ENCODE measurements at places on chromosomes 7 and 10. TPM values are rescaled to one million over a fixed set of nuclear protein-coding genes. Genes with fewer than 3 reads are reported as not detected.

DNA sequence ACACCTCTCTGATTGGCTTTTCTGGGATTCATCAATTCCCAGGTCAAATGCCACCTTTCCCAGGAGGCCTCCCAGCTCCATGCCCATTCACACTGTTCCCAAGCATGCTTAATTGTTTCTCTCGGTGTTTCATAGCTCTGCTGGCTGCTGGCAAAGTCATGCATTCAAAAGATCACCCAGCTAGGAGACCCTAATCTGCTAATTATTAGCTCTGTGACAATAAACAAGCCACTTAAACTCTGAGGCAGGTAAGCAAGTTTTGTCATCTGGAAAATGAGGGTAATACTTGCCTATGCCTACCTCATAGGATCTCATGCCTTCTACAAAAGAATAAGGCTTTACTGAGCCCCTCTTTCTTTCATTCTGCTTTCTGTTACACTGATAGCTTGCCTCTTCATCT lies 828 bp upstream of the KEL start:
- no peaks in the 10 kb centered on the region for H3K27me3 ChIP-seq
- H3K27ac ChIP-seq: no peak overlapping the region
- H3K36me3 ChIP-seq: no peaks in the 10 kb centered on the region
- H3K4me3 ChIP-seq: no peak overlapping the region

DNA sequence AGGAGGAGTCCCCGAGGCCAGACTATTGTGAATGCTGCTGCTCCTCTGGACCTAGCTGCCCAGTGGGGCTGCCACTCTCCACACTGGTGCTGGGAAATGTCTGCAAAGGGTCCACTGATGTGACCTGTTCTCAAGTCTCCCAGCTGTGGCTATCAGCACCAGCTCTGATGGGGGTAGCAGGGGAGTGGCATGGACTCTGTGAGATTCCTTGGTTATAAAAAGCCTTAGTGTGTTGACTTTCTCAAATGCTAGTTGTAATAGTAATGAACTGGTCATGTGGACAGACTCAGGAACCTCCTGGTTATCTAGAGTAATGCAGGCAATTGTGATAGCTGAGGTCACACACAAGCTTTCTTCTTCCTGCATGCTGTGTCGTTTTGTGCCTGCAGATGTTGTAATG lies 34.1 kb upstream of the ARMC3 start:
- no peak overlapping the region for H3K4me3 ChIP-seq
- H3K36me3 ChIP-seq: no peaks in the 10 kb centered on the region
- H3K27me3 ChIP-seq: no peaks in the 10 kb centered on the region

GRCh38 chr7:118802726-118803125 lies 578.2 kb downstream of the ANKRD7 start:
- DNase-seq: no peak
- no peak overlapping the region for H3K27ac ChIP-seq
- H3K27me3 ChIP-seq: no peaks in the 10 kb centered on the region
- H3K4me1 ChIP-seq: no peaks in the 10 kb centered on the region

Gene LRRC17
- 4.3 TPM for total RNA-seq

DNA sequence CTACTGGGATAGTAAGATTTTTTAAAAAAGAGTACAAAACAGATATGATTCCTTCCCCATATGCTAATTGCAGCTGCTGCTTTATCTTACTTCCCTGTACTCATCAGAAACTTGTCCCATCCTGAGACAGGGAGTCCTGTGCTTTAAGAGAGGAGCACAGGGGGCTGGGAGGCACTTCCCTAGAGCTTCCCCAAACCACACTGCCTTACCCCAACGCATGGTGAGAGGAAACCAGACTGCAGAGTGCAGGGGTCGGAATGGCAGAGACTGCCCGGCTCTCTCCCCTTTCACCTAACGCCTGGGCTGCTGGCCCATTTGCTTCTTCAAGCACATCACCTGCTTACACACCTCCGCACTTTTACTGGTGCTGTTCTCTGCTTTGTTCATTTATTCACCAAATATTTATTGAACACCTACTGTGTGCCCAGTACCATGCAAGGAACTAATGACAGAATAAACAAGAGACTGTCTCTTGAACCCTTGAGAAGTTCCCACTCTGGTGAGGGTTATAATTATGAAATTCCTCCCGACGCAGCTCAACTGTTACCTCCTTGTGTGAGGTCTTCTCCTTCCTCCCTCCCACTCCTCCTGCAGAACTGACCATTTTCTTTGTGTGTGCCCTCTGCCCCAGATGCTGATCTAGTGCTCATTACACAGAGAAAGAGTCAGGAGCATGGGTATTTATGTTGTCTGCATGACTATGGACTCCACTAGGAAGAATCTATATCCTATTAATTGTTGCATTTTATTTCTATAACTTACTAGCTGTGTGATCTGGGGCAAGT lies 289.7 kb downstream of the TCF7L2 start:
- DNase-seq: no peak
- no peak overlapping the region for H3K27ac ChIP-seq
- H3K27me3 ChIP-seq: no peaks in the 10 kb centered on the region
- H3K4me3 ChIP-seq: no peak overlapping the region
- no peaks in the 10 kb centered on the region for H3K4me1 ChIP-seq
- no peaks in the 10 kb centered on the region for H3K36me3 ChIP-seq

GRCh38 chr7:69342154-69342884 lies 256.0 kb upstream of the AUTS2 start:
- H3K4me3 ChIP-seq: no peak overlapping the region
- no peaks in the 10 kb centered on the region for H3K4me1 ChIP-seq
- no peak for DNase-seq
- H3K27ac ChIP-seq: no peak overlapping the region
- no peaks in the 10 kb centered on the region for H3K27me3 ChIP-seq

Gene FAM221A
- total RNA-seq: 26.2 TPM

Gene FGFBP3
- 27.6 TPM for total RNA-seq

DNA sequence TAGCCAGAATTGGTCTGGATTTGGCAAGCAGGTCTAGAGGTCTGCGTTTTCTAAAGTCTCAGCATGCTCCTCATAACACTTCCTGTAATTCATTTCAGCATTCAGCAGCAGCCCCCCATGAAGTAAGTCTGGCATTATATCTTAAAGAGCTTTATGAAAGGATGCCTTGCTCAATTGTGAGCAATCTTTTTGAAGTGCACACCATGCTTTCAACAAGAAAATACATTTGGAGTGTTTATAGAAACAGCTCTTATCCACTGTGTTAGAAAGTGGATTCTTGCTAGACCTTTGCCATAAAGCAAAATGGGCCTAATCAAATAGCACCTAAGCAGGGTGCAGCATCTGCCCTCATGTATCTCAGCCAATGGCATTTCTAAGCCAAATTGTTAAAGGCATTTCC lies 378.0 kb upstream of the AKR1E2 start:
- H3K4me1 ChIP-seq: no peaks in the 10 kb centered on the region
- H3K36me3 ChIP-seq: peaks cover 4% of the 10 kb centered on the region
- H3K4me3 ChIP-seq: no peak overlapping the region
- DNase-seq: no peak
- no peak overlapping the region for H3K27ac ChIP-seq
- H3K27me3 ChIP-seq: no peaks in the 10 kb centered on the region

DNA sequence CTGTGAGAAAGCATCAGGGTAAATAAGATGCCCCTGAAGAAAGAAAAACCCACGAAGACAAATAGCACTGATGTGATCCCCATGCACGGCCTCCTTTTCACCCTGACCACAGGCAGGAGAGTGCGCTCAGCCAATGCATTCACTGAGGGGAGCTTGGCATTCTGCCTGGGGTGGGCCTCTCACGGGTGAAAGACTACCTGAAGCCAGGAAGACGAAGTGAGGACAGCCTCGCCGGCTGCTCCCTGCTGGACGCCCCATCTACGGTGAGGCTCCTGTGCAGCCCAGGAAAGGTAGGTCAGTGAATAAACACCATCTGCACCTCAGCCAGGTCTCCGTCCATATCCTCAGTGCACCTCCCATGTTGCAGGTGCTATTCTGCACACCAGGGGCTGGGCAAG lies 32.0 kb downstream of the CPXM2 start:
- no peaks in the 10 kb centered on the region for H3K36me3 ChIP-seq
- no peak overlapping the region for H3K4me3 ChIP-seq
- no peaks in the 10 kb centered on the region for H3K27me3 ChIP-seq
- no peaks in the 10 kb centered on the region for H3K4me1 ChIP-seq
- H3K27ac ChIP-seq: no peak overlapping the region

Data from neural progenitor cell (in vitro differentiated cells).